ENCODE measurements at places on chromosomes 7 and 10.

DNA sequence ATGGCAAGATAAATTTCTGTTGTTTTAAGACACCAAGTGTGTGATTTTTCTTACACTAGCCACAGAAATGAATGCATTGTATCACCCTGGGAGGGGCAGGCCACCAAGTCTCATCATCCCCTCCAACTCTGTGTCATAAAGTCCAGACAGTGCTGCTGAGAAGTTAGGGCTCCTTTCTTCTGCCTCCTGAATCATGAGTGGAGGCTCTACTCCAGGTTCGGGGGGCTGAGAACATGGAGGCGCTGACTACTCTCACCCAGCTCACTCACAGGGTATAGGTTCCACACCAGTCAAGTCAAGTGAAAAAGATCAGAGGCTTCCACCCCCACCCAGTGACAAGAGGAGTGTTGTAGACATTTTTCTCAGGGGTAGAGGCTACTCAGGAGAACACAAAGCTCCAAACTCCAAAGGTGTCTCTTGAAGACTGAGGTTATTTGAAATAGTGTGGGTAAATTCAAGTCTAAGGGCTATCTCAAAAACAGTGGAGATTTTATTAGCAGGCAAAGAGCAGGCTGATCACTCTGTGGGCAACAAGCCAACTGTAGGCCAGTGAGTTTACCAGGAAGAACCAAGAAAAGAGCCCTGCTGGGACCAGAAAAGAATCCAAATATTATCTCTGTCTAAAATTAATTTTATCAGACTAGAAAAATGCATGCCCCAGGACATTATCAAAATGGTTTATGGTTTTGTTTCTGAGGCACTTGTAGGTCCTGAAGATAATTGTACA is 118.6 kb upstream of the RET start:
- DNase-seq: no peak

GRCh38 chr10:103554488-103555324 is 61.2 kb downstream of the NEURL1 start:
- peak; percentile 73 for DNase-seq

- DNase-seq: no peak
Measured at GRCh38 chr7:33612442-33612841, 292.9 kb upstream of the BMPER start.

DNA sequence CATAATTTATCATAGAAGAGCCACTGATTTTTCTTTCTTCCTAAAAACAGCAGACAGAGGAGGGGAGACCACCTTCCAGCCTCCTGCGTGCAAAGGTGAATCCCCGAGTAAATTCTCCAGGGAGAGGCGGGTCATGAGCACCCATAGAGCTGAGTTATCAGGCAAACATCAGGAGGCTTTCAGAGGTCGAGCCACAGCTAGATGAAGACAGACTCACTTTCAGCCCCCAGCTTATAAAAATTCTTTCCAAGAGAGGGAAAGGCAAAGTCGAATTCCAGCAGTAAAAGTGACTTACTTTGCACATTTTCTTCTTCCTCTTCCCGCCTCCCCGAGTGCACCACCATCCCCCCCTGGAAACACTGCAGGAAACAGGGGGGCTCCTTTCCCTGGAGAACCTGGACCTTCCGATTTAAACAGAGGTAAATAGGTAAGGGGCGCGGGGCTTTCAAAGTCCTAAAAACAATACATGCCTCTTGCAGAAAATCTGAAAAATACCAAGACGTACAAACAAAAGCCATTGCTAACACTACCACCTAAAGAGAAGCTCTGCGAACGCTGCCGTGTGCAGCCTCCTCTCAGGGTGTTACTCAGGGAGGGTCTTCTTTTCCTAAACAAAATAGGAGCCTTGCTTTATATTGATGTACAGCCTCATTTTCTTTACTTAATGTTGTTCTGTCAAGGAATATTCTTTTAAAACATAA is 163.8 kb downstream of the SVIL start:
- DNase-seq: no peak

GRCh38 chr7:132991615-132992587 is 90.0 kb downstream of the CHCHD3 start:
- DNase-seq: no peak

DNA sequence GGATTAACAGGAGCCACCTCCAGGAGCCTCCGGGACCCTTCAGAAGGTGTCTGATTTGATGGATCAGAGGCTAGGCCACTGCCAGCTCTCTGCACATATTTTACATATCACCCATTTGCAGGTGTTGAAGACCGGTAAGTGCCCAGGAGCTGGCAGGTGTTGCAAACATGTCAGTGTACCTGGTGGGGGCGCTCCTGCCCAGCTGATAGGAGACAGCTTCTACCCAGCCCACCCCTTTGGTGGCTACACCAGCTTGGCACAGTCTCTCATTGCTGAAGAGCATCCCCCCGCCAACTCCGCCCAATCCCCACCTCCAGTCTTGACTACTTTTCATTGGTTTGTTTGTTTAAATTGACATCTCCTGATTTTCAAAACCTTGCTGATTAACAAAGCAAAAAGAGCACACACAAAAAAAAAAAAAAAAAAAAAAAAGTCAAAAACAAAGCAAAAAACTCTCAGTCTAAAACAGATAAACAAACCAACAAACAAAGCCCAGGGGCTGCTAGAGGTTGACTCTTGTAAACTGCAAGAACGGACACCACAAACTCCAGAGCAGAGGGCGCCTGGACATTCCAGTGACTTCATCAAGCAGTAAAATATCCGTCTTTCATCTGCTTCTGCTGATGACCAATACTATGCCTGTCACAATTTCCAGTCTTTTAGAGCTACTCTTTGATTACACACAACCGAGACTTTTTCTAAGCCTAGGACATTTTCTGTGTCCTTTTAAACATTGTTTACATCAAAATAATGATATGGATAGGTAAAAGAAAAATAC is 275.3 kb downstream of the NRG3 start:
- DNase-seq: peak; percentile 6

GRCh38 chr10:66095610-66096009 is 830.2 kb upstream of the LRRTM3 start:
- no peak for DNase-seq

GRCh38 chr10:99927721-99928280 is 81.9 kb downstream of the DNMBP start:
- no peak for DNase-seq

Data from NCI-H1417 (cell line).